ENCODE measurements at places on chromosomes 2 and 18.
A peak's percentile ranks its signal among the peaks of the same experiment; 100 is the strongest.

DNA sequence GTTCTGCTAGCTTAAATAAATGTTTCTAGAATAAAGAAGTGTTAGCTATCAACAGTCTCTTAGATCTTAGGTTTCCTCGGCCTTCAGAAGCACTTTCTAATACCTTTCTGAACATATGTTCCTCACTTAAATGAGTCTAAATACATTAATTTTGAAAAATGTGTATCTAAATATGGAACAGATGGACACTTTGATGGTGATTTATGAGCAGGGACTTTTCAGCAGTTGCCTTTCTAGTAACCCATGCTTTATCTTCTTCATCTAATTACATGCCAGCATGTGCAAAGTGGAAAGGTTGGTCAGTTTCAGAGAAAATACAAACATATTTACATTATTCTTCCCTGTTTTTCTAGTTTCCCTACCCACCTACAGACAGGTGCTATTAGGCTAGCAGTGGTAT lies 797.0 kb upstream of the CHAC2 start:
- DNase-seq, result no peak

DNA sequence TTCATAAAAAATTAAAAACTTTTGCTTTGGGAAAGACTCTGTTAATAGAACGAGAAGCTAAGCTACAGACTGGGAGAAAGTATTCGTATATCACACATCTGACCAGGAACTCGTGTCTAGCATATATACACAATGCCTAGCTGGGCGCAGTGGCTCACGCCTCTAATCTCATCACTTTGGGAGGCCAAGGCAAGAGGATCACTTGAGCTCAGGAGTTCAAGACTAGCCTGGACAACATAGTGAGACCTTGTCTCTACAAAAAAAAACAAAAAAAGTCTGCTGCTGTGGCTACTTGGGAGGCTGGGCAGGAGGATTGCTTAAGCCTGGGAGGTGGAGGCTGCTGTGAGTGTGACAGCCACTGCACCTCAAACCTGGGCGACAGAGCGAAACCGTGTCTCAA lies 46.6 kb downstream of the EPB41L5 start:
- no peak for DNase-seq

DNA sequence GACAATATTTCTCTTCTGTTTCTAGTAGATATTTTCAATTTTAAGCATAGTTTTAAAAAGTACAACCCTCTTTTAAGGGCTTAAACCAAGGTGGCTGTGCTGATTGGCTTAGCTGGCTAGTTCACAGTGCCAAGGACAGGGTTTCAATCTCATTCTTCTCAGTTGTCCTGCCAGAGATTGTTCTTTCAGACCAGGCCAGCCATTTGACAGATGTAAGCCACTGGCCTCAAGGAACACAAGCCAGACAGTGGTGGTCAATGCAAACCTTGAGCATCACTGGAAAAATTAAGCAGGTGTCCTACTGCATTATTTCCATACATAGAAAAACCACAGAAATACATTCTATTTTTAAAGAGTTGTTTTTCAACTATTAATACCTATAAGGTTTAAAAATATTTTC lies 5.9 kb downstream of the RNF103 start:
- no peak for DNase-seq

- DNase-seq, result no peak
Measured at GRCh38 chr18:79305911-79306310, 89.8 kb upstream of the NFATC1 start.

GRCh38 chr18:73511771-73512503 lies 635.7 kb downstream of the FBXO15 start:
- no peak for DNase-seq

DNA sequence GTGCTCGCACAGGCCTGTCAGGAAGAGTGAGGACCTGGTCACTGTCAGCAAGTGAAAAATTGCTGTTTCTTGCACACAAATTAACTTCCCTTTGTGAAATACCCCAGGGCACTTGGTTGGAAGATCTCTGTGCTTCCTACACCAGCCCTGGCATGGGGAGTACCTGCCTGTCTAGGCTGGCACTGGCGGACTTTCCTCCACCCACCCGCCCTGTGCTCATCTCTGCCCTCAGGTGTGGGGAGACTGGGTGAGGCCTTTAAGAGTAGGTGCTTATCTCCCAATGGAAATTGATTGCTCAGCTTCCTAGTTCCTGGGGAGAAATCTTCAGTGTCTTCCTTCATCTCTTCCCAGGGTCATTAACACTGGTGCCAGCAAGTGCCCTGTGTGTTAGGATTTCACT lies 42.1 kb downstream of the IMPA2 start:
- DNase-seq, result no peak

DNA sequence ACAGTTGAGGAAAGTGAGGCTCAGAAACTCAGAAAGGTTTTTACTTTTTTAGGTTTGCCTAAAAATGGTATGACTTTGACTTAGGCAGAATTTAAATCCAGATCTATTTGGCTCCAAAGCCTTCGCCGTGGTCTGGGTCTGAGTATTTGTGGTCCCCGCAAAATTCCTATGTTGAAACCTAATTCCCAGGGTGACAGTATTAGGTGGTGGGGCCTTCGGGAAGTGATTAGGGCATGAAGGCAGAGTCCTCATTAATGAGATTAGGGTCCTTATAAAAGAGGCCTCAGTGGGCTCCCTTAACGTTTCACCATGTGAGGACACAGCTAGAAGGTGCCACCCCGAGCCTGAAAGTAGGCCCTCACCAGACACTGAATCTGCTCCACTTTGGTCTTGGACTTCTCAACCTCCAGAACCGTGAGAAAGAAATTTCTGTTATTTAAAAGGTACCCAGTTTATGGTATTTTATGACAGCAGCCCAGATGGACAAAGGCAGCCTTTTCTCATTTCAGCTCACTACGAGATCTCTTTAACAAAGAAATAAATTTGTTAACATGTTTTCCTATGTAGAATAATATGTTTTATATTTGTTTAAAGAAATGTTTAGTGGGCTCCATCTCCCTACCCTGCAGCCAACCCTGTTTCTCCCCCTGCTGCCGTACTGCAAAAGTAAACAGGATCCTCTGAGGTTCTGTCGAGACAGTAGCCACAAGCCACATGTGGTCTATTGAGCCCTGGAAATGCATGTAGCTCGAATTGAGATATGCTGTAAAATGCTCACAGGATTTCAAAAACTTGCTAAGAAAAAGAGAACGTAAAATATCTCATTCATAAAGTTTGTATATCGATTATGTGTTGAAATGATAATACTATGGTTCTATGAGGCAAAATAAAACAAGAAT lies 80.6 kb downstream of the MOGAT1 start:
- peak; percentile 33 for DNase-seq

- no peak for DNase-seq
Measured at GRCh38 chr2:3624059-3624794, 29.3 kb downstream of the COLEC11 start.

DNA sequence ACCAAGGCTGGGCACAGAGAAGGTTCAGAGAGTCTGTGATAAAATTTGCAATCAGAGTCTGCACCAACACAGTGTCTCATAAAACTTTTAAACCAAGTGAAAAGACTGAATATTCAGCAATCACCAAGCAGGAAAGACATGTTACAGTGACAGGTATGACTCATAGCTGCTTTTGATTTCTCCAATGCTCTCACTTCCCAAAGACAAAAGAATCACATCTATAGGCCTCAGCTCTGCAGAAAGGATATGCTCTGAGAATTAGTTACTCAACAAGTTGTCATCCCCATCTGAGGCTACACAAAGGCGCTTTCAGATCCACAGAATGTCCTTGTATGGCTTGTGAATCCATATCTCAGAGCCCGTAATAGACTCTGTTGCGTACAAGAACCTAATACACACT lies 92.5 kb downstream of the KCNF1 start:
- peak; percentile 31 for DNase-seq

- DNase-seq, result no peak
Measured at GRCh38 chr2:29425866-29426265, 310.7 kb downstream of the CLIP4 start.

- DNase-seq, result no peak
Measured at GRCh38 chr2:128235581-128235980, 83.1 kb downstream of the HS6ST1 start.

- DNase-seq, result no peak
Measured at GRCh38 chr2:176181551-176181950, 6.9 kb upstream of the HOXD1 start.

DNA sequence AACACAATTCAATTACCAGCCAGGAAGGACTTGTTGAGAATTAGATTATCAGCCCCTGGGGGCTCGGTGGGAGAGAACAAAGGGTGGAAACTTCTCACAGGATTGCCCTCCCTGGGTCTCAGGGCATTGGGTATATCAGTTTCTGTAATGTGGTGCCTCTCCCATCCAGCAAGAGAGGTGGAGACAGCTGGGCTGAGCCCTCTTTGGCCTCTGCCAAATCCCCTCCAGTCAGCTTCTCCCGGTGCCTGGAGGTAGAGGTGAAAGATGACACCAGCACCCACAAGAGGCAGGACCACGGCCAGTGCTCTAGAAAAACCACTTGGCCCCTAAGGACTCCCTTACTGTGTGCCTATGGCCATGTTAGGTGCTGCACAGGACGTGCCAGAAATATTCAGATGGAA lies 179.7 kb downstream of the HAUS1 start:
- DNase-seq, result no peak

- no peak for DNase-seq
Measured at GRCh38 chr2:60595953-60596352, 42.5 kb upstream of the BCL11A start.

DNA sequence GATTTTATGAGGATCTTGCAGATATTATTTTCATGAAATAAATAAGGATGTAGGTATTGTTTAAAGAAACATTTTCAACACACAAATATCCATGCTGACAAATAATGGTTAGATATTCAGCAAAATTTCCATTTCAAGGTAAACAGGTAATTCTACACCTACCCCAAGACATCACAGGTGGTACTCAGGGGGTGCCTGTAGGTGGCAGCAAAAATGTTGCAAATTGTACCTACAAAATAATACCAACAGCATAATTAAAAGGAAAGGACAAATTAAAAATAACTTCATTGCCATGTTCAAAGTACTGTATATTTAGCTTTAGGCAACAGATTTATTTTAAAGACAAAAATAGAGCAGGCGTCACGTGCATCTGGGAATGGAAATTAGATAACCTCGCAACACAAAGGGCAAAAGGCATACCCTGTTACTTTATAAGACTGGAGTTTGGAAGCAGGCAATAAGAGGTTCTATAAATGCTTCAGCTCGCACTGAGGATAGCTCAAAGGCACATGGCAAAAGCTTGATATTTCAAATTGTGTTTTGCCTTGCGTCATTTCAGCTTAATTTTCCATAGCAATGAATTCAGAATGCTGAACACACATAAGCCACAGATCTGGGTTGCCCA lies 630.5 kb downstream of the TDRD15 start:
- no peak for DNase-seq

DNA sequence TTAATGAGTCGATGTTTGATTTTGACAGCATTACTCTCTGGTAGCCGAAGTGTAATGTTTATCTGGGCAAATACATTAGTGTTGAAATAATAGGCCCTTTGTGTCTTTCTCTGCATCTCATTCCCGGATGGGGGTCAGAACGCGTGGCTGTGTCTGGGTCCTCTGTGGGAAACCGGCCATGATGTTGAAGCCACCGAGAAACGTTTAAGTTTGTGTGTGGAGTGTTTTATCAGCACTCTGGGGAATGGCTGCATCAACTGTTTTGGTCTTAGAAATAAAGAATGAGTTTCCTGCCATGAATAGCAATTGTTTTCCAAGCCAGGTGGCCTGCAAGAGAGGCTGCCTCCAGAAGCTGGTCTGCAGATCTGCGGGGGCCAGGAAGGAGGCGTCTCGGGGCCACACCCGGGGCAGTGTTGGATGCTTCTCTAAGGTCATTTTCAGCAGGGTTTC lies 69.7 kb downstream of the RNF144A start:
- DNase-seq, result no peak

- DNase-seq, result peak; percentile 100
Measured at GRCh38 chr2:74458132-74458937, at the start of gene WBP1. WBP1 (plus strand) TSS chr2:74458438; CDS start chr2:74458603, 165 bp downstream.

GRCh38 chr2:96252526-96252925 lies 13.3 kb downstream of the TMEM127 start:
- DNase-seq, result no peak

- DNase-seq, result peak; percentile 95
Measured at GRCh38 chr2:112794131-112794733, 9.9 kb upstream of the IL1A start.

- no peak for DNase-seq
Measured at GRCh38 chr2:23850564-23851256, 76.2 kb downstream of the ATAD2B start.

DNA sequence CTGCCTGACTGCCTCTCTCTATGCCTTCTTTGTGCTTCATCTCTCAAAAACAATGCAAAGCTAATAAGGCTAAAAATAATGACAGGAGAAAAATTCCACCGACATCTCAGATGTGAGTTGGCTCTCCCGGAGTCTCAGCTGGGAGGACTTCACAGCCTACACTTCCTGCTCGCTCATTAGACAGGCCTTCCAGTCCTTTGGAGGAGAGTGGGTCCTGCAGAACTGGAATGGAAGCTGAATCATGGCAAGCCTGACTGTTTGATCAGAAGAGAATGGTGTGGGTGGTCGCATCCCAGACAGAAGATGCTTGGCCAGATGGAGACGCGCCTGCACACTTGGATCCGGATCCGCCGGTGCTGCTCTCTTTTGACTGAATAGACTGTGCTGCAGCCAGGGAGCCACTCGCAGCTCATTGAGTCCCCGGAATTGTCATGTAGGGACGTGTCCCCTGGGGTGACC lies 49.7 kb downstream of the TRIB2 start:
- DNase-seq, result peak; percentile 45

- no peak for DNase-seq
Measured at GRCh38 chr2:238313289-238313990, 6.9 kb upstream of the TRAF3IP1 start.

GRCh38 chr2:134169788-134170187 lies 84.1 kb upstream of the MGAT5 start:
- DNase-seq, result no peak

GRCh38 chr18:50879302-50880118 lies 592 bp downstream of the ME2 start:
- DNase-seq, result peak; percentile 70

DNA sequence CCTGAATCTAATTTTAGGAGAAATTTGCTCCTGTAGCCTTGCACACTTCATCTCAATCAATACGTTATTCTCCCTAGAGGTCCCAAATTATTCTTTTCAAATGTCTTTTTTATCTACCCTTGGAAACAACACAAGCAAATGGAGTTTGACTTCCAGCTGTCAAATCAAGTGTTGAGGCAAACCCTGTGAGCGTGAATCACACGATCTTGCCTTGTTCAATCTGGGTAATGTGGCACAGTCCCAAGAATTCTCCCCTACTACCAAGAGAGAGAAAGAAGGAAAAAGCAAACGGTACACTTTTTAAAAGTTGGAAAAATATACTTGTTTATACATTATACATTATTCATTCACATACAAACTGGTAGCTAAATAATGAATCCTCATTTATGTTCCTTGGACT lies 2035.3 kb upstream of the CELF4 start:
- no peak for DNase-seq

DNA sequence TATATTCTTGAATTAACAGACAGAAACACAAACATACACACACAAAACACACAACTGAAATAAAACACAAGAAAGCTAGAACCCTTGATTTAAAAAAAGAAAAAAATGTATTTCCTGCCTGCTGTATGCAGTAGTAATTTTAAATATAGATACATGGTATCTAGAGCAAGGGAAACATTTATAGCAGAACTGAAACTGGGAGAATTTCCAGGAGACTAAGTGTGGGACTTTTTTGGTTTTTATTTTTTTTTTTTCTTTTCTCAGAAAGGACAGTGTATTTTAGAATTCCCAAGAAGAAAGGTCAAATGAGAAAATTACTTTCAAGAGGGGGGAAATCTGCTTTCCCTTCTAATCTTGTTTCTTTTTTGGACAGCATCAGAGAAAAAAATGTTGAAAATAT lies 558.9 kb upstream of the PKDCC start:
- no peak for DNase-seq

GRCh38 chr2:159156834-159157233 lies 129.7 kb downstream of the WDSUB1 start:
- no peak for DNase-seq

GRCh38 chr18:74499633-74500032 lies 3.5 kb downstream of the CNDP2 start:
- DNase-seq, result no peak
